Foreskin keratinocyte (primary cell): ENCODE measurements at places on chromosomes 7 and 10. TPM values are rescaled to one million over a fixed set of nuclear protein-coding genes. Genes with fewer than 3 reads are reported as not detected.

TMEM140 gene
- 0.07 TPM in 1 of 2 replicates, not detected in the other for total RNA-seq

MARVELD1 gene
- total RNA-seq = 52.9 and 58.6 TPM in 2 replicates

CPA2 gene
- total RNA-seq = 0.17 and 0.32 TPM in 2 replicates

PAX4 gene
- not detected in 2 replicates for total RNA-seq

SYT15 gene
- 0.10 and 0.32 TPM in 2 replicates for total RNA-seq

PRF1 gene
- total RNA-seq = not detected in 2 replicates

NPTX2 gene
- total RNA-seq = not detected in 2 replicates

NEBL gene
- total RNA-seq = 0.17 and 0.32 TPM in 2 replicates

CPVL gene
- 1.5 and 3.2 TPM in 2 replicates for total RNA-seq

MMP21 gene
- total RNA-seq = not detected in 2 replicates

FAM25G gene
- total RNA-seq = 0.74 TPM in 1 of 2 replicates, not detected in the other

ITGA8 gene
- total RNA-seq = not detected in 2 replicates

PTPRZ1 gene
- 29.9 and 32.3 TPM in 2 replicates for total RNA-seq

FEZF1 gene
- not detected in 2 replicates for total RNA-seq

MBLAC1 gene
- total RNA-seq = 1.3 and 1.4 TPM in 2 replicates

HOXA13 gene
- not detected in 2 replicates for total RNA-seq

PLEKHA1 gene
- 48.6 and 54.8 TPM in 2 replicates for total RNA-seq

SFTPD gene
- total RNA-seq = 0.07 TPM in 1 of 2 replicates, not detected in the other

OR9A2 gene
- total RNA-seq = not detected in 2 replicates

CALML5 gene
- 2.4 and 65.7 TPM in 2 replicates for total RNA-seq

FOXI2 gene
- not detected in 2 replicates for total RNA-seq

DNAJC2 gene
- total RNA-seq = 27.7 and 32.2 TPM in 2 replicates

CC2D2B gene
- 0.24 TPM in 1 of 2 replicates, not detected in the other for total RNA-seq

TAS2R4 gene
- total RNA-seq = 0.31 and 0.39 TPM in 2 replicates

CRPPA gene
- 0.35 and 0.51 TPM in 2 replicates for total RNA-seq

PRPS1L1 gene
- not detected in 2 replicates for total RNA-seq

ANKRD61 gene
- 0.14 and 0.28 TPM in 2 replicates for total RNA-seq

ADRB1 gene
- total RNA-seq = 0.41 and 0.53 TPM in 2 replicates

HBP1 gene
- 19.8 and 23.8 TPM in 2 replicates for total RNA-seq
